ENCODE measurements at places on chromosomes 2 and 18.

DNA sequence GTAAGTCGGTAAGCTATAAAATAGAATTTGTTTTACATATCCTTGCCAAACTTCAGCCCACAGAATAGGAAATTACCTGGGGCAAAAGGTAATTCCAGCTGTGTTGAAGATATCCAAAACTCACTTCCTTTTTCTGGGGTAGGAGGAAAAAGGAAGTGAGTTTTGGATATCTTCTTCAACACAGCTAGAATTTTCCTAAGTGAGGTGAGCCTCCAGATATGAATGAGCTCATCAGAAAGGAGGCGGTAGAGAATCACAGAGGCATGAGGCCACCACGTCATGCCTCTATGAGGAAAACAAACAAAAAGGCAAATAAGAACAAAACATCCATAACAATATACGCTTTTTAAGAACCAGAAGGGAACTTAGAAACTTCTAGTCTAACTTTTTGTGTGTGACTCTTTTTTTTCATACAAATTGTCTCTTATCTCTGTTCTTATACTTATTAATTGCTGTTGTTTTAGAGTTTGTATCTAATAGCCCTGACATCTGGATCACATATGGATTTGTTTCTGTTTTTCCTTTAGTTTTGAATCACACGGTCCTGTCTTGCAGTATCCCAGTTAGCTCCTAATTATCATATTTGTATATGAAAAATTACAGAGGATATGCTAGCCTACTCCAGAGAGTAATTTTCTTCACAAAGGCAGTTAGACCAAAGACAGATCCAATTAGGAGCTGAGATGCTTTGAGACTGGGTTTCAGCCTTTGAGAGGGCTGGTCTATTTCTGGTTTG lies 104.5 kb downstream of the RBM43 start:
- no peak for DNase-seq

GRCh38 chr2:167708998-167709397 lies 538.4 kb downstream of the STK39 start:
- DNase-seq, result no peak

DNA sequence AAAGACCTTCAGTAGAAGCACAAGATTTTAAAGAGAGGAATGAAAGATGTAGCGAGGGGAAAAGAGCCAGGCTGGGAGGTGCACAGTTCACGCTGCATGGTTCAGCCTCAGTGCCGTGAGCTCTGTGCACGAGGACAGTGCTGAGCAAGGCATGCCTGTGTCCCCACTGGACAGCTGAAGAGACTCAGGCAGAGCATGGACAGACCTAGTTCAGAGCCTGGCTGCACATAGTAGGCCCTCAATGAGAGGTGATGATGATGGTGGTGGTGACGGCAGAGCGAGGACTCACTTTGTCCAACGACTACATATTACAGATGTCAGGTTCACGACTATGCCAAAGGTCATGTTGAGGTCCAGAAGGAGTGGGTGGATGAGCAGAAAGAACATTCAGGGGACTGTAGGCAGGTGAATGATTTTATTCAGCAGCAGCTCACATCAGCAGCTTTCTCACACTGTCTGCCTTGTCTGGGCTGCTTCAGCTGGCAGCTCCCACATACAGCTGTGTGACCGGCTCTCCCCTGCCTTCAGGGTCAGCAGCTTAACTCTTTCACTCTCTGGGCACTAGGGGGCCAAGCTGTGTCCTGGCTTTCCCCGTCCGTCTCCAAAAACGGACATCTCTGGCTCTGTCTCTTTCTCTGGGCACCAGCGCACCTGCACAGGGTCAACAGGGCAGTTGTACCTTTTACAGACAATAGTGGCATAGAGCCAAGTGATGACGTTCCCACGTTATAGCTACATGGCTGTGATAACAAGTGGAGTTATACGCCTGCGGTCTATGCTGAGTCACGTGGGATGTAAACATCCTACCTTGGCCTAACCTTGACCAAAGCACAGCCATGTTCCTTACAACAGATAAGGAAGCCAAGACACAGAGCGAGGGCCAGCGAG lies 128.8 kb upstream of the MSH6 start:
- no peak for DNase-seq

- DNase-seq, result no peak
Observed at GRCh38 chr2:16791496-16791895, 125.9 kb upstream of the CYRIA start.

DNA sequence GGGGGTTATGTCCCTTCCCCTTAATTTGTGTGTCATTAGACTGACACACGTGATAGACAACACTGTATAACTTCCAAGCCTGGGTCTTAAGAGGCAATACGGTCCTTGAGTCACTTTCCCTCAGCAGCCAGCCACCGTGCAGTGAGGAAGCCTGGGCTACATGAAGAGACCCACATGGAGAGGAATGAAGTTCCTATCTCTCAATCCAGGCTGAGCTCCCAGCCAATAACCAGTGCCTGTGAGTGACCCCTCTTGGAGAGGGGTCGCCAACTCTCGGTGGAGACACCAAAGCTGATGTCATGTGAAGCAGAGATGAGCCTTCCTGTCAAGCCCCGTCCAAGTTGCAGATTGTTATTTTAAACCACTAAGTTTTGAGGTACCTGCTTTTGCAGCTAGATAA lies 5.7 kb upstream of the WDSUB1 start:
- DNase-seq, result no peak

DNA sequence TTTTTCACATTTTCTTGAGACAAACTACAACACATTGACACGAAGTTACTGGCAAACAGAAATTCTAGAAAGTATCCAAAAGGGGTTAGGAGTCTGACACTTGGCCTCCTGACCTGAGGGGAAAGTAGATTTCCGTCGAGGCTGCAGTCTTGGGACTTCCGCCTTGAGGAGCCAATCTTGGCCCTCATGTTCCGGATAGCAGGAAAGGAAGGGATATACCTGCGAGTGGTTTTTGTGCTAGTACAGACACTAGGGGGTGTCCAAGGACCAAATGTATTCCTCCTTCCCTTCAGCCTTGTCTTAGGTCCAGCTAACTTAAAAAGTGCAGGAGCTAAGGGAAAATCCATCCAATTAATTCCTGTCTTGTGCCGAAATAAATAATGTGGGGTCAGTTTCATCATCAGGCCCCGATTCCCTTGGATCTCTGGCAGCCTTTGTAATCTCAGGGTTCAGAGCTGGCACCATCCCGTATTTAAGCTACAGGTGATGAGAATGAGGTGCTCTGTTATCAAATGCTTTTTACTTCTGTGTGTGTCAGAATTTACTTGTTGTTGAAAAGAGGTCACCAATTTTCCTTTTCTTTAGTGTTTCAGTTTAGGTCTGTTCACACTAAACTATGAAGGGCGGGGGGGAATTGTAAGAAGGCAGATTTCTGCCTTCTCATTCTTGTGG lies 330.2 kb upstream of the FANCL start:
- DNase-seq, result no peak

DNA sequence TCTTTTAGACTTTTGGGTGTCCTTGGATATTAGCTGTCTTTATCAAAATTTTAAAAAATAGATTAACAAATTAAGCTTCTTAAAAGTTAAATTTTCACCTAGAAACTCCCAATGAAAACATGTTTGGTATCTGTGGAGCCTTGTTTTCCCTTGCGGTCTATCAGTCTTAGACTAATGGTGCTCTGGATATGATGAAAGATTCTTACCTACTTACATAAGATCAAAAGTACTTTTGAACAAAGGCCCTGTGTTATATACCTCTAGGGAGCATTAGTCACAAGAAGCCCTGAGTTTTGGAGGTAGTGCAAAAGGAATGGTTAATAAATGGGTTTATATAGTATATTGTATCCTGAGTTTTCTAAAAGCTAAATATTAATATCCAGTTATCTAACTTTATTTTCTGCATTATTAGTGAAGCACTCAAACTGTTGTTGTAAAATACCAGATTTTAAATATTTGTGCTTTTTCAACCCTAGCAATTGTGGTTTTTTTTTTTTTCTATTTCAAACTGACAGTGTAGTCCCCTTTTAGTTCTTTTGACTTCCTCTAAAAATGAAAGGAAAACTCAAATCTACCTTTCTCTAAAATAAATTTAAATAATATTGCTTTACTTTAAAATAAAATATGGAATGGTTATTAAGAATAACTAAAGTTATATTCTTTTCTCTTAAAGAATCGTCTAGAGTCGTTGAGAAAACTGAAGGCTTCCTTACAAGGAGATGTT lies 18.1 kb downstream of the NDC80 start:
- no peak for DNase-seq

DNA sequence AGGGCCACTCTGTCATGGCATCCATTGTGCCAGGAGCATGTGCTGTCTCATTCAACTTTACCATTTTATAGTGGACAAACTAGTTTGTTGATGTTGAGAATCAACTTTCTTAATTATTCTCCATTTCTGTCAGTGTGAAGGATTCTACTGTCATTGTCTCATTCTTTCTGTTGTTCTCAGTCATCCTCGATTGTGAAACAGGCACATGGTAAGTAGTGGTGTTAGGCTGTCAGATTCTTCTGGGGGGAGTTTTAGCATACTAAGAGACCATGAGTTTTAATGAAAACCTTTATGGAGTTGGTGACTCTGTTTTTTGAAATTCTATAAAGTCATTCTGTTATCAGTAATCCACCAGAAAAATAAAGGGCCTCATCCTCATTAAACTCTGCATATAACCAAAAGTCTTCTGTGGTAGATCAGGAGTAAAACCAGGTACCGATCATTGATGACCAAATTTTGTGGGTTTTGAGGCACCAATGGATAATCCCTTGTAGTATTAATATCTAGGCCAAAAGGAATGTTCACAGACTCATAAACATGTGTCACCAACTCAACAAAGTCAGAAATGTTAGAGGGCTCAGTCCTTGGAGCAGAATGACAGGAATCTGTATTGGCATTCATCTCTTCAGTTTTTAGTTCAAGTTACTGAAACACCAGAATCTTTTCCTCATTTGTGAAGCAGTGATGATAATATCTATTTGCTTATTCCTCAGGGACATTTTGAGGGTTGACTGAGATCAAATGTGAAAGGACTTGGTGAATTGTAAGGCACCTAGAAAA lies 73.2 kb downstream of the CERS6 start:
- DNase-seq, result no peak

GRCh38 chr2:98234776-98235175 lies 111.5 kb upstream of the CNGA3 start:
- no peak for DNase-seq

GRCh38 chr2:7646024-7646423 lies 728.8 kb downstream of the RNF144A start:
- DNase-seq, result no peak

- DNase-seq, result no peak
Observed at GRCh38 chr2:110677080-110677479, 783 bp downstream of the BUB1 start.

All from T-helper 17 cell (primary cell).